ENCODE measurements at places on chromosomes 2 and 18. TPM values are rescaled to one million over a fixed set of nuclear protein-coding genes. Genes with fewer than 3 reads are reported as not detected.

Gene NR4A2
- total RNA-seq: under 0.01 TPM

Gene LIMS4
- 111 TPM for total RNA-seq

Gene SIX3
- not detected for total RNA-seq

Gene CARF
- 4.9 TPM for total RNA-seq

Gene ATP6V1B1
- not detected for total RNA-seq

Gene KCNIP3
- 0.48 TPM for total RNA-seq

Data from vein endothelial cell (primary cell).